ENCODE measurements at places on chromosomes 2 and 18.

GRCh38 chr2:240131941-240132650 lies 4.0 kb downstream of the COPS9 start:
- no peaks in the 10 kb centered on the region for H3K27me3 ChIP-seq
- no peak overlapping the region for H3K4me3 ChIP-seq
- no peak overlapping the region for H3K27ac ChIP-seq
- H3K4me1 ChIP-seq, result peaks cover 23% of the 10 kb centered on the region

GRCh38 chr18:60110836-60111235 lies 211.0 kb downstream of the PMAIP1 start:
- H3K36me3 ChIP-seq, result no peaks in the 10 kb centered on the region
- H3K4me3 ChIP-seq, result no peak overlapping the region
- H3K27me3 ChIP-seq, result no peaks in the 10 kb centered on the region

GRCh38 chr2:65129286-65129825 lies 550 bp downstream of the RAB1A start:
- H3K36me3 ChIP-seq, result no peaks in the 10 kb centered on the region
- H3K4me3 ChIP-seq, result peak overlapping the region; percentile 98
- H3K27me3 ChIP-seq, result no peaks in the 10 kb centered on the region
- no peak for DNase-seq

GRCh38 chr2:28869494-28870145 lies 489 bp downstream of the TRMT61B start:
- peak overlapping the region; percentile 94 for H3K4me3 ChIP-seq
- peak overlapping the region; percentile 100 for H3K27ac ChIP-seq
- no peaks in the 10 kb centered on the region for H3K27me3 ChIP-seq
- DNase-seq, result no peak
- peaks cover 49% of the 10 kb centered on the region for H3K4me1 ChIP-seq
- peaks cover 3% of the 10 kb centered on the region for H3K36me3 ChIP-seq

- peaks cover 21% of the 10 kb centered on the region for H3K27me3 ChIP-seq
- no peak for DNase-seq
- no peak overlapping the region for H3K27ac ChIP-seq
- peaks cover 4% of the 10 kb centered on the region for H3K4me1 ChIP-seq
- no peaks in the 10 kb centered on the region for H3K36me3 ChIP-seq
- no peak overlapping the region for H3K4me3 ChIP-seq
Measured at GRCh38 chr2:163731735-163732134, 4.1 kb downstream of the FIGN start.

GRCh38 chr18:49813069-49813318 lies 339 bp downstream of the ACAA2 start:
- peaks cover 63% of the 10 kb centered on the region for H3K4me1 ChIP-seq
- peaks cover 19% of the 10 kb centered on the region for H3K36me3 ChIP-seq
- no peaks in the 10 kb centered on the region for H3K27me3 ChIP-seq
- peak overlapping the region; percentile 97 for H3K27ac ChIP-seq
- DNase-seq, result no peak

GRCh38 chr18:36814994-36815393 lies 13.8 kb downstream of the TPGS2 start:
- H3K4me3 ChIP-seq, result no peak overlapping the region
- peaks cover 4% of the 10 kb centered on the region for H3K36me3 ChIP-seq
- H3K4me1 ChIP-seq, result peaks cover 4% of the 10 kb centered on the region
- no peaks in the 10 kb centered on the region for H3K27me3 ChIP-seq

- H3K4me1 ChIP-seq, result no peaks in the 10 kb centered on the region
- no peaks in the 10 kb centered on the region for H3K27me3 ChIP-seq
- no peak overlapping the region for H3K27ac ChIP-seq
- no peak overlapping the region for H3K4me3 ChIP-seq
- H3K36me3 ChIP-seq, result no peaks in the 10 kb centered on the region
Measured at GRCh38 chr2:236852977-236853374, 232.7 kb upstream of the COPS8 start.

DNA sequence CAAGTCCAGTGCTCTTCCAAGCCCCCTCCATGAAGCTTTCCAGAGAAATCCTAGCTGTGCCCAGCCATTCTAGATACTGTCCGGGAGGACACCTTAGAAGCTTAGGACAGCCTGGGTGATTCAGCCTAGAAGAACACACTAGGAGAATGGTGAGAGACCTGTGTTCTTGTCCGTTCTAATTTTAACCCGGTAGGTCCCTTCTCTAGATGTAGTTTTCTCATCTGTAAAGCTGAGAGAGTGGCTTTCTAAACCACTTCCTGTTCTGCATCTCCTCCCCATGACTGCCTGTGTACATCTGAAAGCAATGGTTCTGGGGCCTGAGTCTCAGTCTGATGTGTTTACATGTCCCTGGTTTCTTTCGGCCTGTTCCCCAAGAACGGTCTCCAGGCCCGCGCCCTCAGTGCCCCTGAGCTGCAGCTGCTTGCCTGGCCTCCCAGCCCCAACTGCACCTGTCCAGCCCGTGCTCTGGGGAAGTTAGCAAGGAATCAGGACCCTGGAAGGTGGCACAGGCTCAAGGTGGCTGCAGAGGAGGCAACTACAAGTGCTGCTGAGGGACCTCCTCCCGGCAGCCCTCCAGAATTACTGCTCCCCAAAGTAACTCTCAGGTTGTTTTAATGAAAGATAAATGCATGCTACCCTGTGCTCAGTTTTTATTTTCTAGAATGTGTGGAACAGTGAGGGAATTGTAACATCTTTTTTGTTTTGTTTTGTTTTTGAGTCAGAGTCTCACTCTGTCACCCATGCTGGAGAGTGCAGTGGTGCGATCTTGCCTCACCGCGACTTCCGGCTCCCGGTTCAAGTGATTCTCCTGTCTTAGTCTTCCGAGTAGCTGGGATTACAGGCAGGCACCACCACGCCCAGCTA lies 105.9 kb downstream of the LBH start:
- H3K27me3 ChIP-seq, result no peaks in the 10 kb centered on the region
- H3K4me1 ChIP-seq, result peaks cover 87% of the 10 kb centered on the region

DNA sequence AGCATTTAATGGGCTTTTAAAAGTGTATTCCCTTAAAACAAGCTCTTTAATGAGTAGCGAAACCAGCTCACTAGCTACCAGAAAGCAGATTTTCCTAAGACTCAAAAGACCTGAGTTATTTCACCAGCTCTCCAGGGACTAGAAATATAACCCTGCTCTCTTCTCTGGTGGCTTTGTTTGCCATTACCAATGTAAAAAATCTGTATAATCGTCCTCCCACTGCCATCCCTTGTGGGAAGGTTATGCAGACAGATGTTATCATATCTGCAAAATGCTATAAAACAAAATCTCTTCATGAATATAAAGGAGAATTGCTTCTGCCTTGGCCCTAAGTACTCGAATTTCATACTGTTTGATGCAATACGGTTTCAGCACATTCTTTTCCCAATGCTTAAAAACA lies 335.2 kb downstream of the NUP35 start:
- H3K36me3 ChIP-seq, result no peaks in the 10 kb centered on the region
- no peaks in the 10 kb centered on the region for H3K4me1 ChIP-seq
- no peak for DNase-seq
- no peaks in the 10 kb centered on the region for H3K27me3 ChIP-seq
- no peak overlapping the region for H3K4me3 ChIP-seq

DNA sequence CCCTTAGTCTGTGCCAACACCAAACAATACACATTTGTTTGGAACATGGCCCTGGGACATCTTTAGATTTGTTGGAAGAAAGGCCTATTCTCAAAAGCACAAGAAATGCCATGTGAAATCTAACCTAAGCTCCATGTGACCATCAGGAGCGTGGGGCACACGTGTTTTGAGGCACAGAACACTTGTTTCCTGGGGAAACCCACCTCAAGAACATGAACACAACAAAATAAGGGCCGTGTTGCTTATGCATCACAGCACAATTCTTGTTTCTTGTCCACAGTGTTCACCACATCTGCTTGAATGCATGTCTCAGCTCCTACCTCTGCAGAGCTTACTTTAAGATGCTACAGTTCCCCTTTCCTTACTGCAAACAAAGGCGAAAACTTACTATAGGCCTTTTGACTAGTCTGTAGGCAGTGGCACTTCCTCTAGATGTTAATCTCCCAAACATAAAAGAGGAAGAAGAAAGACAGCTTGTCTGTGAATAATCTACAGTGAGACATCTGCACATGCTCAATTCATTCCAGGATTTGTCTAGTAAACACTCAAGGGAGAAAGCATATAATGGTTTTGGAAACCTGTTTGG lies 165.0 kb downstream of the ANKRD44 start:
- H3K36me3 ChIP-seq, result no peaks in the 10 kb centered on the region
- H3K27me3 ChIP-seq, result no peaks in the 10 kb centered on the region
- peak overlapping the region; percentile 97 for H3K27ac ChIP-seq
- H3K4me3 ChIP-seq, result peak overlapping the region; percentile 58
- peaks cover 25% of the 10 kb centered on the region for H3K4me1 ChIP-seq

DNA sequence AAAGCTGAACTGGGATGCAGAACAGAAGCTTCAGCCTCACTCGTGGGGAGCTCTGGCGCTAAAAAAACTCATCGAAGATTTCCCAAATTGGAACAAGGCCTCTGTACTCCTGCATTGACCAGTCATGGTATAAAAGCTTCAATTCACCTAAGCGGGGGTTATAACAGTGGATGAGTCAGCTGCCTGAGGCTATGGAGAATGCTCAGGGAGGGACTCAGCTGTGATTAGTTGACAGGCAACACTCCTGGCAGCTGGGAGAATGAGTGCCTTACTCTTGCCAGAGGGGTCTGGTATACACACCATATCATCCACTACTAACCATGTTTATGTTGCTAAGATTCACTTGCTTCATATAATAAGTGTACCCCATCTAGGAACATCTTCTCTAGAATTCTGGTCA lies 350.6 kb upstream of the VRK2 start:
- H3K36me3 ChIP-seq, result no peaks in the 10 kb centered on the region
- H3K4me3 ChIP-seq, result no peak overlapping the region
- no peak overlapping the region for H3K27ac ChIP-seq
- no peaks in the 10 kb centered on the region for H3K4me1 ChIP-seq

- no peaks in the 10 kb centered on the region for H3K4me1 ChIP-seq
- no peaks in the 10 kb centered on the region for H3K36me3 ChIP-seq
- no peaks in the 10 kb centered on the region for H3K27me3 ChIP-seq
- H3K27ac ChIP-seq, result no peak overlapping the region
Measured at GRCh38 chr2:185242462-185242861, 496.1 kb upstream of the FSIP2 start.

DNA sequence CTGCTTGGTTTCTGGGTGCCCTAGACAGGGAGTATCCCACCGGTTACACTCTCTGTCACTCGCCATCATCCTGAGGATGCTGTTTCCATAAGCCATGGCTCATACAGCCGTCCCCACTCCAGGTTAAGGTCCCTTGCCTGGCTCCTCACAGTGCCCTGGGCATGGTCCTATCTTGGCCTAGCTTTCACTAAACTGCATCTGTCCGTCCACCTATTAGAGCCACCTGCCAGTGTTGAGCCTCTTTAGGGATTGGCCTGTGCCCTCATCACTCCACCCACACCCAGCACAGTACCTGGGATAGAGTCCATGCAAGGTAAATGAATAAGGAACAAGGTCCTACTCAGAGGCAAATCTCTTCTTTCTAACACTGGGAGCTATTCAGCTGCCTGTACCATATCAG lies 320.1 kb downstream of the GBX2 start:
- H3K27ac ChIP-seq, result no peak overlapping the region
- no peaks in the 10 kb centered on the region for H3K27me3 ChIP-seq
- H3K4me3 ChIP-seq, result no peak overlapping the region
- no peaks in the 10 kb centered on the region for H3K4me1 ChIP-seq
- no peaks in the 10 kb centered on the region for H3K36me3 ChIP-seq
